Neuronal stem cell (in vitro differentiated cells): ENCODE measurements at places on chromosomes 4 and X.

- no peak for DNase-seq
These were observed 13.8 kb downstream of the AP1AR start for GRCh38 chr4:112245383-112245782.

DNA sequence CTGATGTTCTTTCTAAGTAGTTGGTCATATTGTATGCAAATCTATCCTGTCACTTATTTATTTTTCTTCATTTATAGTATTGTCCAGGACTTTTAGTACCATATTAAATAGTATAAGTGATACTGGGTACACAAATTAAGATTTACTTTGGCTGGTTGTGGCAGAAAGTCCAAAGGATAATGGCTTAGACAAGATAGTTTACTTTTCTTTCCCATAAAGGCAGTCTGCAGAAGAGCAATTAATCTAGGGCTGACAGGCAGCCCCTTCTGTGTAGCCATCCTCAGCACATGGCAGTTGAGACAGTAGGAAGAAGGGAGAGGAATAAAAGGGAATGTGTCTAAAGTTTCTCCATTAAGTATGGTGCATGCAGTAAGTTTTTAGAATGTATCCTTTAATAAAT lies 6.4 kb downstream of the RBM10 start:
- DNase-seq: no peak

DNA sequence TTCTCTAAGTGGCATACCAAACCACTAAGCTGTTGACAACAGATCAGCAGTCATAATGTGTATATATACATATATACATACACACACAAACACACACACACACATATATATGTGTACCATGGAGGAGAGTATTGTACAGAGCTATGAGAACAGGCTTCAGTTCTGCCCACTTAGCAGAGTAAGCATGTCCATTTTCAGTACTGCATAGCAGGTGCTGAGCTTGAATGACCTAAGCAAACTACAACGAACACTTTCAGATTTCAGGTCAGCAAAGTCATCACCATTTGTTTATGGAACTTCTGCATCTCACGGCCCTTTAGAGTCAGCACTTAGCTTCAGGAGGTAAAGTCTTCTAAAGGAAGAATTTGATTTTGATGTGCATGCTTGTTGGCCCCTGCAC lies 735.8 kb upstream of the ATOH1 start:
- DNase-seq: no peak

- DNase-seq: no peak
These were observed 177.7 kb upstream of the FSTL5 start for GRCh38 chr4:162341533-162341932.

DNA sequence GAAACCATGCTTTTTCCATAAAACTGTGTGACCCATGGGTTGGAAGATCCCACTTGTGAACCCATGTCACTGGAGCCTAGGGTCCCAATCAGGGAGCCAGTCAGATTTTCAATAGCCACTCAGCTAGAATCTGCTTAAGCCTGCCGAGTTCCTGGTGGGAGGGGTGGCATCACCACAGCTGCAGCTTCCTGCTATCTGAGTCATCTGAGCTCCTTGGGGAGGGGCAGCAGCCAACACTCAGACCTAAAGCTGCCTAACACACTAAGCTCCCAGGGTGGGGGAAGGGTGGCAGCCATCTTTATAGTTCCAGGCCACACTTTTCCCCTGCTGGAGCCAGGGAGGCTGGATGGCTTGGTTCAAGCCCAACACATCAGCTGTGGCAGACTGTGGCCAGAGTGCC lies 350.1 kb downstream of the C4orf33 start:
- no peak for DNase-seq

- no peak for DNase-seq
These were observed 28.4 kb downstream of the PLS3 start for GRCh38 chrX:115589419-115589818.

DNA sequence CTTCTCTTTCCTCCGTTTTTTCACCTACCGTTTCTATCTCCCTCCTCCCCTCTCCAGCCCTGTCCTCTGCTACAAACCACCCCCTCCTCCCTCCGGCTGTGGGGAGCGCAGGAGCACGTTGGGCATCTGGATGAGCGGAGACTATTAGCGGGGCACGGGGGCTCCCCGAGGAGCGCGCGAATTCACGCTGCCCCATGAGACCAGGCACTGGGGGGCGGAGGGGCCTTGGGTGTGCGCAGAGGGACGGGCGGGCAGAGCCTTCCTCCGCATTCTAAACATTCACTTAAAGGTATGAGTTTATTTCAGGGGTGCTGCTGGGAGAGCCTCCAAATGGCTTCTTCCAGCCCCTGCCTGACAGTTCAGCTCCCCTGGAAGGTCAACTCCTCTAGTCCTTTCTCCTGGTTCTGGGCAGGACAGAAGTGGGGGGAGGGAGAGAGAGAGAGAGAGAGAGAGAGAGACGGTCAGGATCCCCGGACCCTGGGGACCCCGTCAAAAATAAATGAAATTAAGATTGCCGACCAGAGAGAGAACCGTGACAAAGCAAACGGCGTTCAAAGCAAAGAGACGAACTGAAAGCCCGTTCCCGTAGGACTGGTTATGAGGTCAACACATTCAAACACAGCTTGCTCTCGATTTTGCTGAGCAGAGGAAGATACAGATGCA lies 5.0 kb downstream of the SHOX start:
- DNase-seq: no peak

- DNase-seq: no peak
These were observed 205.0 kb upstream of the FAM47C start for GRCh38 chrX:36803151-36803550.

DNA sequence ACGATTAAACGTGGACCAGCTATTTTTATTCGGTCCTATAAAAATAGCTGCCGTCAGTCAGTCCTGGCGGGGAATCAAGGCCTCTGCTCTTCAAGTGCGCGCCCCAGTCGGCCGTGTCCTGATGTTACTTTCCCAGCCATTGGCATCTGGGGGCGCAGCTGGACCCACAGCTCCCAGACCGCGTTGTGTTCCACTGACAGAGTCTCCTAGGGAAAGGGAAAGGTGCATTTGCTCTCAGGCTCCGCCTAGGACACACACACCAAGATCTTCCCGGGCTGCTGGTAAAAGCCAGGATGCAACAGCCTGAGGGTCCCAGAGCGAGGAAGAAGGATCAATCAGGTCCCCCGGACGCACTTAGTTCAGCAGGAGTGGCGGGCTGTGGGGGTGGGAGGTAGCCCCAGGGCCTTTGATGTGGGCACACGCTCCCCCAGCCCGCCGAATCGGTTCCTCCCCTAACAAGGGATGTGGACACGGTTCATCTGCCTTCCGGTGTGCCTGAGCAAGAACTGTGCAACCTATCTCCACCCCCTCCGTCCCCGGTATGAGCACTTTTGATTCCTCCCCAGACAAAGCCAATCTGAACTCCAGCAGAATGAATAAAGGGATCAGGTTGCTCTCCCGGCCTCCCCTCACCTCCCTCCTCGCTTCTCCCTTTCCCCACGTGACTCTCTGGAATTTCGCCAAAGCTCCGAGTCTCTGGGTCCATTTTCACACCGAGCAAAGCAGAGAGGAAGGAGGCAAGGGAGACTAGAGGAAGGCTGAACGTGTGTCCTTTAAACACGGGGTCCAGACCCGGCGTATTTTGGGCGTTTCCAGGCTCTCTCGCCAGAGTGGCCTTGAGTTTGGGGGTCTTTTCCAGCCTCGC lies 626 bp upstream of the FRAS1 start:
- peak; percentile 89 for DNase-seq

DNA sequence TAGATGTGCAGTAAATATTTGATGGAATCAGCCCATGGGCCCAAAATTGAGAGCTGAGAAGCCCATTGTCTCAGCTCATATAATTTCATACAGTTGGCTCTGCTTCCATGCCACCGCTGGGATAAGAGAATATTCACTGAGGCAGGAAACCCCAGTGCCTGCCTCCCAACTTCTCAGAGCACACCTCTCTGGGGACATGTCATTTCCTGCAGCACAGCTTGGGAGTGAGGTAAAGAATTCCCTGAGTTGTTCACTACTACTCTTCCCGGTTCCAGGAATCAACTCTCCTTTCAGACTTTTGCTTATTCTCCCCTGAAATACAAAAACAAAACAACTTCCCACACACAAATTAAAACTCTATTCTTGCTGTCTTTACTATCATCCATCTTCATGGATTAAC lies 389.3 kb downstream of the MAPK10 start:
- DNase-seq: no peak

GRCh38 chr4:99082192-99082591 lies 6.4 kb downstream of the ADH5 start:
- DNase-seq: no peak

DNA sequence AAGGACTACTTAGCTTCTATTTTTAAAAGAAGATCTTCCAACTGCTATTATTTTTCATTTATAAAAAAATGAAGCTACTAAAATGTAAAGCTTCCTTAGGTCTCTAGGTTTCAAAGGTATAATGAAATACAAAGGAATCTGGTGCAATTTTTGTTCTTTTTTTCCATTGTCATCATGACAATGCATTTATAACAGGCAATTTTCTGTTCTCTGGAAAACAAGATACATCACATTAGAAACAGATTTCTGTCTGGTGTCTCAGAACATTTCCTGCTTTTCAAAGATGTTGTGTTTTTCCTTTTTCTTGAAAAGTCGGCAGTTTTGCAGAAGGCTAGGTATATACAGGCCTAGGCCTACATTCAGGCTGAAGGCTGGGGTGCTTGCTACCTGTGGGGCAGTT lies 63.6 kb upstream of the ATP8A1 start:
- no peak for DNase-seq

GRCh38 chrX:107630031-107630689 lies 1.9 kb downstream of the PRPS1 start:
- DNase-seq: no peak

- no peak for DNase-seq
These were observed 98.3 kb downstream of the ITM2A start for GRCh38 chrX:79268788-79269187.

- no peak for DNase-seq
These were observed 21.8 kb downstream of the SPANXC start for GRCh38 chrX:141220342-141221008.

- no peak for DNase-seq
These were observed 54.2 kb downstream of the PLAC1 start for GRCh38 chrX:134603806-134604700.

- no peak for DNase-seq
These were observed 90.9 kb downstream of the SH3RF1 start for GRCh38 chr4:169179609-169180521.

- no peak for DNase-seq
These were observed 682.2 kb upstream of the AMOT start for GRCh38 chrX:113522814-113523213.

DNA sequence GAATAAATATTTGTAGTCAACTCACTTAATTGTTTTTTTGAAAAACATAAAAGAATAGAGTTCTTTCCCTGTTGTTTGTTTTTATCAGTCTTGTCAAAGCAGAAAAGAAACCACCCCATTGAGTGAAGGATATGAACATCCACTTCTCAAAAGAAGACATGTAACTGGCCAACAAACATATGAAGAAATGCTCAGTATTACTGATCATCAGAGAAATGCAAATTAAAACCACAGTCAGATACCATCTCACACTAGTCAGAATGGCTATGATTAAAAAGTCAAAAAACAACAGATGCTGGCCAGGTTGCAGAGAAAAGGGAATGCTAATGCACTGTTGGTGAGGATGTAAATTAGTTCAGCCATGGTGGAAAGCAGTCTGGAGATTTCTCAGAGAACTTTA lies 326.1 kb upstream of the EMCN start:
- no peak for DNase-seq

- DNase-seq: no peak
These were observed 106.4 kb upstream of the GPM6B start for GRCh38 chrX:13923289-13923688.

GRCh38 chr4:103996637-103997036 lies 276.9 kb upstream of the TACR3 start:
- peak; percentile 51 for DNase-seq

DNA sequence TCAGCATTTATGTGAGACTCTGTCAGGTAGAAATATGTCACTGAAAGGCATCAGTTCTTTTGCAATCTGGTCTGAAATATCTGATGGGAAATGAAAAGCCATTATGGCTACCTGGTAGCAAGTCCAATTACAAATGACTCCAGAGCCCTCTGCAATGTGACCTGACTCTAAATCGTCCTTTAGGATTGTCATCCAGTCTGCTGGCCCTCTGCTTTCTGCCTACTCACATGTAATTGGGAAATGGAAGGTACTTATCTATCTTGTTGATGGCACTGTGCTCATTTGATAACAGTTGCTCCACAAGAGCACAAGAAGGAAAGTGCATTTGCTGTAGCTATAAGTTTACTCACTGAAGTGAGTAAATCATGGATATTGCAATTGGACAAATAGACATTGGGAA lies 799.8 kb downstream of the RAPGEF2 start:
- DNase-seq: no peak

DNA sequence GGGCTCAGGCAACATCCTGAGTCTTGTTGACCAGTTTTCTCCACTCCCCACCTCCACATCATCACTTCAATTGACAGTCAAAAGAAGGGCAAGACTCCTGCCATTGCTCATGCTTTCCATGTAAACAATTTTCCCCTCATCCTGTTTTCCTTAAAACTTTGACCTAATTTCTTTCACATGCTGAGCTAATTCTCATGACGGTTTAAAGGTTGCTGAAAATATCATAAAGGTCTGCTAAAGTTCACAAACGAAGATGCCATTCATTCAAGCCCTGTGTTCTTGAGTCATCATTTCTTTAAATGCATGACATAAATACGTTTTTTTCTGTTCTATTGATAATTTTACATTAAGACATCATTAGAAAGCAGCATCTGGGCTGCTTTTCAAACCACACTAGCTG lies 353.9 kb downstream of the NKX6-1 start:
- no peak for DNase-seq

- DNase-seq: no peak
These were observed 105.1 kb upstream of the KLHL13 start for GRCh38 chrX:118221733-118222132.

- DNase-seq: no peak
These were observed 440.3 kb downstream of the ZIC3 start for GRCh38 chrX:138006180-138006579.

GRCh38 chr4:1767770-1768366 lies 25.2 kb upstream of the FGFR3 start:
- no peak for DNase-seq

DNA sequence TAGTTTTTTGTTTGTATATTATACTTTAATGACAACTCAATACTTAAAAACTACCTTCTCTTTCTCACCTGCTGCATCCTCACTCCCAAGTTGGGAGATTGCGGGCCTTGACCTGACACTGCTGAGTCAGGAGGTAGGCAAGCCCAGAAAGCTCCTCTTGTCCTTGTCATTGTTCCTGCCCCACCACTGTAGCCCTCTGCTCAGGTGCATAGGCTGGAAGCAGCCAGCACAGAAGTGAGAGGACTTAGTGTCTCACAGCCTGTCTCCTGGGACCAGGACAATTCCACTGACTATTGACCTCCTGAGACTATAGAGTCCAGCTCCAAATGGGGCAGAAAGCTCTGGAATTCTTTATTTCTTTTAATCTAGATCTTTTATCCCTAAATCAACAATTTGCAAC lies 123.5 kb upstream of the NDP start:
- DNase-seq: no peak

GRCh38 chr4:102438396-102439235 lies 62.5 kb upstream of the NFKB1 start:
- DNase-seq: no peak

- DNase-seq: peak; percentile 37
These were observed 293.3 kb downstream of the ADGRL3 start for GRCh38 chr4:61493470-61493869.

- no peak for DNase-seq
These were observed 542.4 kb upstream of the FAM241A start for GRCh38 chr4:111602848-111603247.

- no peak for DNase-seq
These were observed 257.4 kb downstream of the NLGN4X start for GRCh38 chrX:5971300-5971699.

- no peak for DNase-seq
These were observed 11.0 kb downstream of the SRD5A3 start for GRCh38 chr4:55356991-55357461.

GRCh38 chr4:7424553-7425111 lies 10.1 kb downstream of the PSAPL1 start:
- DNase-seq: no peak
